Activated effector memory CD4-positive, alpha-beta T cell treated with anti-CD3 and anti-CD28 coated beads, Interleukin-2, amount 50 U/mL, for 16 hours (primary cell): ENCODE measurements at places on chromosomes 6 and 20.

- DNase-seq = no peak
Measured at GRCh38 chr6:25010176-25010575, 74.4 kb upstream of the RIPOR2 start.

DNA sequence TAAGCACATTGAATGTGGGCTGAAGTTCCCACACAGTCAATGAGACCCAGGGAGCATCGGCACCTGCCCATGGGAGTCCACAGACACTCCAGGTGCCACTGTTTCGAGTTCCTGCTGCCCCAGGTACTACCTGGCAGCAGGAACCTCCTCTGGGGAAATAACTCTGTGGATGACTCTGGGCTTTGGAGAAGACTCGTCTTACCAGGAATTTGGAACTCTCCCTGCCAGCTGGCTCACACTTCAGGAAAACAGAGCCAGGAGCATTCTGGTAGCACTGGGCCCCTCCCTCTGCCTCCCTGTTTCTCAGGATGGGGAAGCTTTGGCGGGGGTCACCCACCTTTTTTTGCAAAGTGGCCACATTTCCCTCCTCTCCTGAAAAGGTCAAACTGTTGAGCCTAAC lies 69.5 kb upstream of the MC3R start:
- DNase-seq = no peak

- DNase-seq = no peak
Measured at GRCh38 chr20:43531091-43531443, 23.6 kb downstream of the L3MBTL1 start.

GRCh38 chr20:2102585-2103460 lies 1.2 kb downstream of the STK35 start:
- peak; percentile 94 for DNase-seq

- no peak for DNase-seq
Measured at GRCh38 chr20:64068386-64069208, 5.6 kb downstream of the TCEA2 start.

DNA sequence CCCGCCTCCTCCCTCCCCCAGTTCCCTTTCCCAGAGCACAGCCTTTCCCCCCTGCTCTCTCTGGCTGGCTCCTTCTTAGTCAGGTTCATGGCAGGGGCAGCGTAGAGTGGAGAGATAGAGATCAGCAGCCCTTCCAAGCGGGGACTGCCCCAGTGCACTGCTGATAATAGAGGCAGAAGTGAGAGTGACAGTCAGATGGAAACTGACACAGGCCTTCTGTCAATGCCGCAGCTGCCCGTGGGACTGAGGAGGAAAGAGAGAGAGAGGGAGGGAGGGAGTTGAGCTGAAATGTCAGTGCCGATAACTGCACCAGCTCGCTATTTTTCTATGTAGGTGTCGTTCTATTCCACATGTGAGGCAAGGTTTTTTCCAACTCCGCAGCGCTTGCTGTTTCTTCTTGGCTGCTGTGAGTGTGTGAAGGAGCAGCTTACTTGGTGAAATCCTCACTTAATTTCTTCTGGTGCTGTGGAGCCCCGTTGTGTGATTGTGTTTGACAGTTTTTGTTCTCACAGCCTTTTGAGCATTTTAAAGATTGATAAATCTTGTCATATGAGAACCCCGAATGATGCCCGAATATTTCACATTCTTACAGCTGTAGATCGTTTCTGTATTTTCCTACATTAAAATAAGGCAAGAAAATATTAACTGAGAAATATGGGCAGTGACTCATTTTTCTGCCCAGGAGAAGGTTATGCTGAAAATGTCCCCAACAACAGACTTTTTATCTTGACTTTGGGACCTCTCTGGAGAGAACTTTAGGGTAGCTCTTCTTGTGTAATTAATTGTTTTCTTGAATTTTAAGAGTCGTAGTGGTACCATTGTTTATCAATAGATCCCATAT lies 386.4 kb upstream of the MMS22L start:
- no peak for DNase-seq

DNA sequence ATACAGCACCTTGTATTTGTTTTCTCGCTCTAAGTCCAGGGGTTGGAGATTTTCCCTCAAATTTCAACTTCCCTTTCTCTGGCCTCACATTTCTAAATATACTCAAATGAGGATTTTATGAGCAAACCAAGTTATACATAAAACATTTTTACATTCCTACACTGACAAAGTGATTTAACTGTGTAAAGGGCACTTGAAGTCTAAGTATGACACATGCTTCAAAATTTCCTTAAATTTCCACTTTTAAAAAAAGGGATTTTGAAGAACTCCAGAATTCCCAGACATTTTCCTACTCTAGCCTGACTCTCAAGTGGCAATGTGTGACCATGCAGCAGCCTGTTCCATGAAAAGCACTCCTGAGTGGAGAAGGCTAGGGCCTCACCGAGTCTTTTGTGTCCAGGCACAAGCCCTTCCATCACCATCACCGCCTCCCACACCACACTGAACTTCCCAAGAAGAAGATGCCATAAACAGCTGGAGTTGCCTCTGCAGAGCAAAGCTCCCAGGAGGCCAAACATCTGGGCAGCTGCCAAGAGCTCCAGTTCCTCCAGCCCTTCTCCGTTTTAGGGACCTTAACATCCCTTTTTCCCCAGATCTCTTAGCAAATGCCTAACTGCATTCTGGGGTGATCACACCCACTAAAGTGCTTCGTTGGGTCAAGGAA lies 68.9 kb downstream of the NCR2 start:
- DNase-seq = no peak

DNA sequence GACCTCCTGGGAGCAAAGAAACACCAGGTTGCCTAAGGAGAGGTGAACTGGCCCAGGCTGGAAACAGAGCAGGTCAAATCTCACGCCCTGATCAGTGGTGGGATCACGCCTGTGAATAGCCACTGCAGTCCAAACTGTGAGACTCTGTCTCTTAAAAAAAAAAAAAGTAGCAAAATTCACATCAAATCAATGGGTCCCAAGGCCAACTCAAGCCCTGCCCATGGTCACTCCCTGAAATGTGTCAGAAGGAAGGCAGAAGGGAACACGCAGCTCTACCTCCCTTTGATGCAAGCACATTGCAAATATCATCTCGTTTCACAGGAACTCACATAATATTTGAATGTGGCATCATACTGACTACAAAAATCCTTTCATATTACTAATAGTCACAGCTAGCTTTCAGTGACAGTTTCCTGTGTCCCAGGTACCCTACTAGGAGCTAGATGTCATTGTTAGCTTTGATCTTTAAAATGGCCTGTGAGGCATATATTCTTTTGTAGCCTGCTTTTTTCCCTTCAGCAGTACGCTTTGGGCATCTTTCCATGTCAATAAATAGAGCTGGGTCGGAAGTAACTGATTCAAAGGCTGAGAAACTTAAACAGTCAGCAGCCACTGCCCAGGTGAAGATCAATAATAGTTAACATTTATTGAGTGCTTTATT lies 14.4 kb upstream of the TTPAL start:
- DNase-seq = no peak

GRCh38 chr20:62234339-62234738 lies 4.0 kb upstream of the OSBPL2 start:
- DNase-seq = no peak

DNA sequence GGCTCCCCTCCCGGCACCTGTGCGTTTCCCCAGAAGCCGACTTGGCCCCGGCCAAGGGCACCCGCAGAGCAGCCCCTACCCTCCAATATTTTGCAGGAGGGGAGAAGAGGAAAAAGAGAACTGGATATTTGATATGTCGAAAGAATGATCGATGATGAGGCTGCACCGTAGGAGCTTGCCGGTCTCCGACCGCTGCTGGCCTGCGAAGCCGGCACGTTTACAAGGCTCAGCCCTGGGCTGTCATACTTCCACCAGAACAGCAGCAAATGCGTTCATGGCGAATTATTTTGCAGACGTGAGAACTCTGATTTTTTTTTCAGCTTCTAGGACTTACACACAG lies 296.7 kb downstream of the TFAP2C start:
- no peak for DNase-seq

DNA sequence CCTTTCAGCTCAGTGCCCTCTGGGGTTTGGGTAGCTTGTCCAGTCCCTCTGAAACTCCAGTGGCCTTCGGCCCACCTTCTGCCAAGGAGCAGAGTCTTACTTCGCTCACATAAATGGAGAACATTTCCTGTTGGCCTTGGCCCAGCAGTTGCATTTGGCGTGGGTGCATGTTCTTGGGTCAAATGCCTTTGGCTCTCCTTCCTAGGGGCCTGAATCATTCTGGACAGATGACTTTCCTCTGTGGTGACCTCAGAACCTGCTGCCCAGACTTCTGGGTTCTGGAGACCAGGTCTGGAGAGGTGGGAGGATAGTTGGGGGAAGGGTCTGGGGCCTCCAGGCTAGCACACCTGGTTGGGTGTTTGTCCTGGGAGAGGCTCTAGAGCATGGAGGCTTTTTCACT lies 29.3 kb downstream of the BCAS4 start:
- DNase-seq = no peak

- no peak for DNase-seq
Measured at GRCh38 chr6:92122746-92123145, 1296.6 kb downstream of the EPHA7 start.
